ENCODE measurements at places on chromosomes 16 and 17. TPM values are rescaled to one million over a fixed set of nuclear protein-coding genes. Genes with fewer than 3 reads are reported as not detected.

Gene MMP2
- total RNA-seq: 3.7 TPM

Gene BCO1
- total RNA-seq: not detected

GRCh38 chr16:10760858-10761257, 17.2 kb downstream of the NUBP1 start:
- DNase-seq: no peak
- H3K27me3 ChIP-seq: no peaks in the 10 kb centered on the region
- no peak overlapping the region for H3K27ac ChIP-seq
- no peak overlapping the region for H3K4me3 ChIP-seq
- no peaks in the 10 kb centered on the region for H3K4me1 ChIP-seq
- peaks cover 46% of the 10 kb centered on the region for H3K36me3 ChIP-seq

DNA sequence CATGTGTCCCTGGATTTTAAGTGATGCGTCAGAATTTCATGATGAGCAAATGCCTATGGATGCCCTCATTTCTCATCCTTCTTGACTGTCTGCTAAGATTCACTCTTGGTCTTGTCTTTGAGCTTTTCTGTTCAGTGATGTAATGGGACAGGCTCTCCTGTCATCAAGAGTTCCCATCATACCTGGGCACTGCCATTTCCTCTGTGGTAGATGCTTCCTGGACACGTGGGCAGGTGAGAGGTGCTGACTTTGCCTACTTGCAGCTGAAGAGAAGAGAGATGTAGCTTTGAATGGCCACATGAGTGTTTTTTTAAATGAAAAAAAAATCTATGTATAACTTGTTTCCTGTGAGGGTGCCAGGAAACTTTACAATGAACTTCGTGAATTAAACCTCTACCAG, 557.7 kb downstream of the MAF start:
- H3K4me3 ChIP-seq: no peak overlapping the region
- no peaks in the 10 kb centered on the region for H3K36me3 ChIP-seq
- no peak overlapping the region for H3K27ac ChIP-seq

DNA sequence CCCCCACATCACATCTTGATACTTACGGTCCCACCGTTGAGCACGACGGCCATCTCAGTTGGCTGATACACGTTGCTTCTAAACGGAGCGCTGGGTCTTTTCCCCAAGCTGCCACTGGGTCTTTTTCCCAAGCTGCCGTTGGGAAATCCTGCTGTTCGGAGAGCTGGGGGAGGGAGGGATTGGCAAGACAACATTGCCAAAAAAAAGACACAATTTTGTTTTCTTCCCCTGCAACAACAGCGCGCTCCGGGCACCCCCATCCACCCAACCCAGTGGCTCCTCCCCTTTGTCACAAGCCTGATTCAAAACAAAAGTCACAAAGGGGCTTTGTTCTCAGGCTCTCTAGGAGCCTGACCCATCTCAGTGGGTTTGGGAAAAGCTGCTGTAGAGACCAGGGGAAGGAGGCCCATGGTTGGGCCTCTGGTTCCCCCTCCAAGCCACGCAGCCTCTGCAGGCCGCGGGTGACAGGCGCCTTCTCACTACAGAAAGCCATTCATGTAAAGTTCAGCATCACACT, 22.8 kb downstream of the GPRC5B start:
- H3K36me3 ChIP-seq: no peaks in the 10 kb centered on the region
- no peak overlapping the region for H3K4me3 ChIP-seq
- no peaks in the 10 kb centered on the region for H3K27me3 ChIP-seq
- no peak overlapping the region for H3K27ac ChIP-seq
- no peaks in the 10 kb centered on the region for H3K4me1 ChIP-seq
